Amniotic epithelial cell (primary cell): ENCODE measurements at places on chromosomes 3 and 15.
A peak's percentile ranks its signal among the peaks of the same experiment; 100 is the strongest.

- no peak for DNase-seq
These were observed 89.4 kb downstream of the IGF1R start for GRCh38 chr15:98737721-98738120.

GRCh38 chr3:134013280-134013679 lies 16.4 kb downstream of the SLCO2A1 start:
- no peak for DNase-seq

DNA sequence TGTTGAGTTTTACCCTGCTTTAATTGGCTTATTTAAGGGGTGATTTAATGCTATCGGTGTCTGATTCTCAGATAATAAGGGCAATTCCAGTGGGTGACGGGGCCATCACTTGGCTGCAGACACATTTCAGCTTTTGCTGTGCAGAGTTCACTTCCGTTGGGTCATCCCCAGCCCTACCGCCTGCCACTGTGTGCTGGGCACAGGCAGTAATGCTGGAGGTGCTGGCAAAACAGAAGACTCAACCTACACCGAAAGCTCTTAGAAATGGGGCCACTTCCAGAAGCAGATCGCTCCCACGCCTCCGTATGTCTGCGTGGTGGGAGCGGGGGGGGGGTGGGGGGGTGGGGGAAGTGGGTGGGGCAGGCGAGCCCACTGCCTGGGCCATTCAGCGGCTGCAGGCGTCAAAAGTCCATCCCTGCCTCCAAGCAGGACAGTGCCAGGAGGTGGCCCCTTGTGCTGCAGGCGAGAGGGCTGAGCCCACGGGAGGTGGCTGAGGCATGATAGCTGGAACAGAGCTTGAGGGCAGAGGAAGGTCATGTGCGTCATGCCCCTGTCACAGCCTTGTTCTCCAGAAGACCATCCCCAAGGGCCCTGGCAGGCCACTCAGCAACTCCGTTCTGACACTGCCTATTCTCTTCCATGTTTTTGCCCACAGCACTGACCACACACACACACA lies 128.3 kb downstream of the ATP10A start:
- no peak for DNase-seq

DNA sequence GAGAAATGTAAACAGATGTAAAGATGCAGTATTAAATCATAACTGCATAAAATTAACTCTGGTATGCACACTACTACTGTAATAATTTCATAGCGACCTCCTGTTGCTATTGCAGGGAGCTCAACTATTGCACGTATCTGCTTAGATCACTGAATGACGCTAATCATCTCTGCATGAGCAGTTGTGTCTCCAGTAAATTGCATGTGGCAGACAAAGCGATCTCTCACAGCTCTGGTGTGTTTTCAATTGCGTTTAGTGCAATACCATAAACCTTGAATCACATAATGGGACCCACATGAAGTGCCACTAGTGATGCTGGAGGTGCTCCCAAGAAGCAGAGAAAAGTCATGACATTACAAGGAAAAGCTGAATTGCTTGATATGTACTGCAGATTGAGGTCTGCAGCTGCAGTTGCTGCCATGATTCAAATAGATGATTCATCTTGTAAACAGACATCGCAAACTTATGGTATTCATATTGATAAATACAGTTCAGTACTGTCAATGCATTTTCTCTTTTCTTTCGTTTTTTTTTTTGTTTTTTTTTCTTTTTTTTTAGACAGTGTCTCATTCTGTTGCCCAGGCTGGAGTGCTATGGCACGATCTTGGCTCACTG lies 30.2 kb upstream of the LCTL start:
- DNase-seq, result no peak

GRCh38 chr3:59192473-59192872 lies 142.6 kb upstream of the CFAP20DC start:
- DNase-seq, result peak; percentile 44

- DNase-seq, result no peak
These were observed 135.4 kb downstream of the SNRPN start for GRCh38 chr15:25090073-25090733.

- DNase-seq, result peak; percentile 43
These were observed 65.7 kb downstream of the CMTM8 start for GRCh38 chr3:32303977-32304881.

DNA sequence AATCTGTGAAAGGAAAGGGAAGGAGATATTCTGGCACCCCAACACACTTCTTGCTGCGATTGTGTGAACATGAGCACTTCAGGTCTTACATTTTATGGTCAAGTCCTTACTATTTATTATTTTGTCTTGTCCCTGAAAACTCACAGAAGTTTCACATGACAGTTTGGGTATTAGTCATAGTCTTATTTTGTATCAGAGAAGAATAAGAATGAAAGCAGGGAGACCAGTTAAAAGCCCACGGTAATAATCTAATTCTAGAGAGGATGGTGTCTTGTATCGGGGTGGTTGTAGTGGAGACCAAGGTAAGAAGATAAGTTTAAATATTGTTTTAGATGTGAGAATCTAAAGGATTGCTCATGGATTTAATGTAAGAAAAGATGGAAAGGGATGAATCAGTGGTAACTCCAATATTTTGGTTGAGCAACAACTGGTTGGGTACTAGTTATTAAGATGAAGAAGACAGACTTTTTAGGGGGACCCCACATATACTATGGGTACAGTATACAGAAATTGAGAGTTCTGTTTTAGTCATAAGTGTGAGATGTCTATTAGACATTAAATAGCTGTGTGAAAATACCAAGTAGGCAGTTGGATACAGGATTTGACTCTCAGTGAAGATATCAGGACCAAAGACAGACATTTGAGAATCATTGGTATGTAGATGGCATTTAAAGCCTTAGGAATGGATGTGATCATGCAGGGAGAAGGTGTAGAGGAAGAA lies 227.6 kb downstream of the MFSD1 start:
- no peak for DNase-seq

DNA sequence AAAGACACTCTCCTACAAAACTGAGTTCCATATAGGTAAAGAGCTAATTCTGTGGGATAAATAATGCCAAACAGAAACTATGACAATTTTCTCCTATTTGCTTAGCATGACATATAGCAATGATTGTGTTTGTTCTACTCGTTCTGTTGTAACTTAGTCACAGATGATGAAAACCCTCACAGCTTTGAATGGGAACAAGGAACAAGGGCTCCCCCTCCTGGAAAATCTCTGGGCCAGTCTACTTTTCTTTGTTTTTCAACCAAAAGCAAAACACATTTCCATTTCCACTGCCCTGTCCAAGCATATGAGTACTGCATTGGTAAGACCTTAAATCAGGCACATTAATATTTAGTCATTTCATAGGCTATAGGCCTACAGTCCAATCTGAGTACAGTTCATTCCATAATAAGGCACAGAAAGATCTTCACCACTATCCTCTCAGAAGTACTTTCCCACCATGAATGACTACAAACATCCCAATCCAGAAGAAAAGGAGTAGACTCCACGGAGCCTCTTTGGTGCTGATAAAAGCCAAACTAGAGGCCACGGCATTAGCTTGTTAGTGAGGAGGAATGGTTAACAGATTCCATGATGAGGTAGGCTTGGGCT lies 67.1 kb downstream of the ATP8B4 start:
- DNase-seq, result peak; percentile 88
